ENCODE measurements at places on chromosomes 4 and X.

DNA sequence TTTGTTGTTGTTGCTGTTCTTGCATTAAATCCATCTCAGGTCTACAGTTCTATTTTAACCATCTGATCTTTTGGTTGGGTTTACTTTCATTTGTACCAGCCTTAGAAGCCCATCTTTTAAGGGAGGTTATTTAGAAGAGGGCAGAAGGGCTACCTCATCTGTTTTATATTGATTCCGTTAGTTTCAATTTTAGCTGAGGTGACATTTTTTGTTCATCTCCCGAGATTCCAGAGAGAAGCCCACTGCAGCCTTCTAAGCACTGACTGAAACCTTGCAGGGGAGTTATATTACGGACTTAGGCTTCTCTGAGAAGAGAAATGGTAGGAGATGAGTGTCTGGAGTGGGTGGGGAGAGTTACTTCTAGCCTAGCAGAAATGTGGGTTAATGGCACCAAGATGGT lies 101.8 kb downstream of the PDGFRA start:
- no peak for DNase-seq

DNA sequence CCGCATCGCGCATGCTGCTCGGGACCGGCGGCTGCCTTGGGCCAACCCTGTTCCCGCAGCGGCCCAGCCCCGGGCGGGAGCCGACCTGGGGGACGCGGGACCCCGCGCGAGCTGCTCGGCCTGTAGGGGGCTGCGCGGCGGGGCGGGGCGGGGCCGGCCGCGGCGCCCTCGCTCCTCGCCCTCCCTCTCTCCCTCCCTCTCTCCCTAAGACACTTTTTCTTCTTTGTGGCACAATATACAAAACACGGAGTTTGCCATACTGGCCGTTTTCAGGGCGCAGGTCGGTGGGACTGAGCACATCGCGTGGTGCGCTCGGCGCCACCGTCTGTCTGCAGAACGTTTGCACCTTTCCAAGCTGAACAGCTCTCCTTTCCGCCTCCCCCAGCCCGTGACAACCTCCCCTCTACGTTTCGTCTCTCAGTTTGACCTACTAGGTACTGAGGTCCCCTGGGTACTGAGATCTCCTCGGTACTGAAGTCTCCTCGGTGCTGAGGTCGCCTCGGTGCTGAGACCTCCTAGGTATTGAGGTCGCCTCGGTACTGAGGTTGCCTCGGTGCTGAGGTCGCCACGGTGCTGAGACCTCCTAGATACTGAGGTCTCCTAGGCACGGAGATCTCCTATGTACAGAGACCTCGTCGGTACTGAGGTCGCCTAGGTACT lies 261.1 kb upstream of the PLCXD1 start:
- no peak for DNase-seq

DNA sequence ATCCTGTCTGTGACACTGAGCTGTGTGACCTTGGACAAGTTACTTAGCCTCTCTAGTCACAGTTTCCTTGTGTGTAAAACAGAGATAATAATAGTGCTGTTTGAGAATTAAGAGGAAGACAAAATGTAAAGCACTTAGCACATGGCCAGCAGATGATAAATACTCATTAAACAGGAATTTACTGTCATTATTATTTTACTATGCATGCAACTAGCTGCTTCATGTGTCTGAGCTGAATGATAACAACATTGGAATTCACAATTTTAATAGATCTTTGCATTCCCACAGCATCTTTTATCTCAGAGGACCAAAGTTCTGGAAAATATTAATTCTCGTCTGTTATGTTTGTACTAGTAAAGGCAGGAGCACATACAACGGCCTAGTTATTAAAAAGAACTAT lies 79.2 kb upstream of the TET2 start:
- no peak for DNase-seq

GRCh38 chr4:78652282-78652876 lies 100.8 kb downstream of the ANXA3 start:
- no peak for DNase-seq

DNA sequence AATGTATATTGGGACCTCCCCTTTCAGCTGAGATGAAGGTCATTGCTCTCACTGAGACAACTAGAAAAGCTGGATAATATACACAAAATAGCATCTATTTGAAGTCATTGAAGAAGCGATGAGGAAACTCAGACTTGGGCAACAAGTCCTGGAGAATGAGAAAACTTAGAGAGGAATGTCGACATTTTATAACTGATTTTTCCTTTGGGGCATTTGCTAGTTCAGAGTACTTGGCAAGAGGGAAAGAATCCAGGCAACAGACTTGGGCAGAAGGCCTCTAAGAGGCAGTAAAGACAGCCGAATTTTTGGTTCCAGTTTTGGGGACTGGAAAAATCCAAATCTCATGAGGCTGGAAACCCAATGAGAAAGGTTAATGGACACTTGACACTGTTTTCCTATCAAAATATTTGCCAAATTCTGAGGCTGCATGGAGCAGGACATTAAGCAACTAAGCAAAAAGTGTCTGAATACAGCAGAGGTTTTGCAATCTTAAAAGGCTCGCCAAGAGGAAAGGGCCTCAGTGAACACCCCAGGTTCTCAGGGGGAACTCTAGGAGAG lies 21.0 kb upstream of the ANXA5 start:
- no peak for DNase-seq

GRCh38 chrX:19904778-19905367 lies 17.5 kb upstream of the SH3KBP1 start:
- peak; percentile 15 for DNase-seq

DNA sequence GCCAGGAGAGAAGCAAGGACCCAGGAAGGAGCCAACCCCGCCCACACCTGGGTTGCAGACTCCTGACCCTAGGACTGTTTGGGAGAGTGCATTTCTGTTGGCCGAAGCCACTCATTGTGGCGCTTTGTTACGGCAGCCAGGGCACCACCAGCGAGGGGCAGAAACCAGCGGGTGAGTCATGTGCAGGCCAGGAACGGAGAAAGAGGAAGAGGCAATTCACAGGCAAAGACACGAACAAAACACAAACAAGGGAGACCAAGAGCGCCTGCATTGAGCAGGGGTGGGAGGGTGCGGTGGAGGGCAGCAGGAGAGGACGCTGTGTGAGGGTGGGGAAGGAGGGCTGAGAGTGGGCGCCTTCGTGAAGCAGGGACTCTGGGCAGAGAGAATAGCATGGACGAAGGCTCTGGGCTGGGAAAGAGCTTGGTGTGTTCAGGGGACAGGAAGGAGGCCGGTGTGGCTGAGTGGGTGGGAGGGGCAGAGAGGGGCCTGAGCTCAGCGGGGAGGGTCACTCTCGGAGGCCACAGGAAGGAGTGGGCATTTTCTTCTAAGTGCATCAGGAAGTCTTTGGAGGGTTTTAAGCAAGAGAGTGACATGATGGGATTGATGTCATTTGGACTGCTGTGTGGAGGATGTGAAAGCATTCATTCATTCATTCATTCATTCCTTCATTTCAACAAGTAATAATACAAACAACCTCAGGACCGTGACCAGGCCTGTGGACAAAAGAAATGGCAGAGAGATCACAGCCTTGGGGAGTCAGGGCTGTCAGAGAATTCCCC lies 12.2 kb upstream of the WFS1 start:
- no peak for DNase-seq

DNA sequence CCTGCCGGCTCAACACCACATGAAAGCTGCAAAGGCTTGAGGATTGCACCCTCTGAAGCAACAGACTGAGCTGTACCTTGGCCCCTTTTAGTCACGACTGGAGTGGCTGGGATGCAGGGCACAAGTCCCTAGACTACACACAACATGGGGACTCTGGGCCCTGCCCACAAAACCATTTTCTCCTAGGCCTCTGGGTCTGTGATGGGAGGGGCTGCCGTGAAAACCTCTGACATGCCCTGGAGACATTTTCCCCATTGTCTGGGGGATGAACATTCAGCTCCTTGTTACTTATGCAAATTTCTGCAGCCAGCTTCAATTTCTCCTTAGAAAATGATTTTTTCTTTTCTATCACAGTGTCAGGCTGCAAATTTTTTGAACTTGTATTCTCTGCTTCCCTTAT lies 123.5 kb upstream of the SMARCAD1 start:
- DNase-seq: no peak

GRCh38 chr4:13329963-13330362 lies 154.2 kb downstream of the RAB28 start:
- DNase-seq: peak; percentile 24

GRCh38 chrX:66635360-66635759 lies 3.5 kb downstream of the EDA2R start:
- DNase-seq: no peak

- DNase-seq: no peak
These were observed 158.9 kb upstream of the MAP3K15 start for GRCh38 chrX:19674041-19674789.

- no peak for DNase-seq
These were observed 13.4 kb upstream of the ETDC start for GRCh38 chrX:135295944-135296305.

DNA sequence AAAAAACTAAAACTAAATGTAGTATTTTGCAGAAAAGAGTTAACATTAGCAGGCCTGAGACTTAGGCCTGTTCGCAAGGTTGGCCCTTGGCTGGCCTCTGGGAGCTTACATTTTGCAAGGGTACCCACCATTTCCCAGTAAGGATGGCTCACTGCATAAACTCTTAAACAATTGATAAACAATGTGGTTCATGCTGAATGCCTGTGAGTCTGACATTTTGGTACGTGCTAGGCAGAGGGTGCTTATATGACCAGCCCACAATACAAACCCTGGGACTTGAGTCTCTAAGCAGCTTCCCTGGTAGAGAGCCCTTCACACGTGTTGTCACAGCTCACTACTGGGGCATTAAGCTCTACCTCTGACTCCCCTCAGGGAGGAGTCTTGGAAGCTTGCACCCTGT lies 7.4 kb downstream of the PRPS2 start:
- no peak for DNase-seq

- DNase-seq: no peak
These were observed 694 bp downstream of the TBL1X start for GRCh38 chrX:9465380-9466123.

DNA sequence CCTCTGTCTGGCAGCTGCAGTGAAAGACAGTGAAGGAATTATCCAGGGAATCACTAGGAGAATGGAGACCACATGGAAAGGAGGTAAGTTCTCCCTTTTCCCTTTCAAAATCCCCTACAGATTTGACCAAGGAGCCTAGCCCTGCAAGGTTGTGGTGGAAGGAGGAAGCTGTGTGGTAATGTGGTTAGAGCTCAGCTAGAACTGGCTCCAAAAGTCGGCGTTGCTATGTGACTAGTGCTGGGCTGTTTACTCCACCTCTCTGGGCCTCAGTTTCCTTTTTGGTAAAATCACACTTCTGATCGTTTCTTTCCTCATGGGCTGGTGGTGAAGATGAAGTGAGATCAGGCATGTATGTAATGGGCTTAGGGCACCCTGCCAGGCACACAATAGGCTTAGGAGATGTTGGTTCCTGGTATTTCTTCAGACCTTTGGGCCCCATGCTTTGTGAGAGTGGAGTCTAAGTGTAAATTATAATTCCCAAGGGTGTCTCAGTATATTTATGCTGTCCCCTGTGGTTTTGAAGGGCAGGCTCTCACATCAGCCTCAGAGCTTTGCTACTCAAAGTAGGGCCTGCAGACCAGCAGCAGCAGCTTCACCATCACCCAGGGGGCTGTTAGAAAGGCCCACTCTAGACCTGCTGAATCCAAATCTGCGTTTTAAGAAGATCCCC lies 183.7 kb upstream of the BCOR start:
- DNase-seq: no peak

DNA sequence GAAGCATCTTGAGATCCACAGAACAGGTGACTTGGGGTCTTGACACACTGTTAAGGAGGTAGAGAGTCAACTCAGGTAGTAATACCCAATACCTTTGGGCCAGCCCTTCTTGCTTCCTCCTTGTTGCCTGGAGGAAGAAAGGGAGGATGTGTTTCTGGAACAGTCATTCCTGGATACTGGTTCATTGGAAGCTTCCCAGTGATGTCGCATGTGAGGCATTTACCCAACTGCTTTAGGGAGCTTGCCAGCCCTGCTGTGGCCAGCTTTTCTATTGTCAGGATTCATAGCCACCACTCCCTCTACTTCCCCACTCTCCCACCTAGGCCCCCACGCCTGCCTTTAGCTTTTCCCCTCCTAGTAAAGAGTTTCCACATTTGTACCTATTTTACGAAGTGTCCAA lies 310.3 kb upstream of the PRPS2 start:
- DNase-seq: no peak

- DNase-seq: no peak
These were observed 1.5 kb downstream of the BMP3 start for GRCh38 chr4:81031796-81032551.

- DNase-seq: no peak
These were observed 50.3 kb downstream of the MAML3 start for GRCh38 chr4:140103676-140104075.

GRCh38 chrX:118423558-118423957 lies 72.1 kb upstream of the DOCK11 start:
- no peak for DNase-seq

- no peak for DNase-seq
These were observed 110.2 kb downstream of the GNL3L start for GRCh38 chrX:54640103-54640690.

DNA sequence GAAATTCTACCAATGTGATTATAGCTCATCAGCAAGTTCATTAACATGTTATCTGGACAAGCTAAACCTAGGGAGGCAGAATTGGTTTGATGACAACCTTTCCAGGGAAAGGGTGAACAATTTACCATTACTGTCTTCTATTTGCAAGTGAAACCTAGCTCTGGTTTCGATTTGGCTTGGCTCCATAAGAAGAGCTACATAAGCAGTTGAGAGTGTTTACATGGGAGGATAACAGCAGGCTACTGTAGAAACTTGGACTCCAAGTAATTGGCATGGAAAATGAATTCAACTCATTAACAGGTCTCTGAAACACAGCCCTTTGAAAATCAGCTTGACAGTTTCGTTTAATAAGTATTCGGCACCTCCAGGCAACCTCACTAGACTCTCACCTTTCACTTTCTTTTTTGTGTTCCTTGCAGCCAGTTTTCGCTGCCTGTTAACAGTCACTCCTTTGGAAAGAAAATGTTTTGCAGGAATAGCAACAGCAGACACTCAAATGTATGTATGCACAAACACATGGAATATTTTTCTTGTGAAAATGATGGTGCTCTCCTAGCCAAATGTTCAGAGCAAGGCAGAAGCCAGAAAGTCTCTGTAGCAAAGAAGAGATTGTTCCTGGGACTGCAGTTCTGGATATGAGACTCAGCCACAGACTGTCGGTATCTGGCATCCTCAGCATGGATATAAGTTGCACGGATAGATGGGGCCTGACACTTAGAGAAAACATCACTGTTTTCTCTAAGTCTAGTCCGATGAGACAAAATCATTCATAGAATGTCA lies 27.5 kb downstream of the POU3F4 start:
- no peak for DNase-seq

DNA sequence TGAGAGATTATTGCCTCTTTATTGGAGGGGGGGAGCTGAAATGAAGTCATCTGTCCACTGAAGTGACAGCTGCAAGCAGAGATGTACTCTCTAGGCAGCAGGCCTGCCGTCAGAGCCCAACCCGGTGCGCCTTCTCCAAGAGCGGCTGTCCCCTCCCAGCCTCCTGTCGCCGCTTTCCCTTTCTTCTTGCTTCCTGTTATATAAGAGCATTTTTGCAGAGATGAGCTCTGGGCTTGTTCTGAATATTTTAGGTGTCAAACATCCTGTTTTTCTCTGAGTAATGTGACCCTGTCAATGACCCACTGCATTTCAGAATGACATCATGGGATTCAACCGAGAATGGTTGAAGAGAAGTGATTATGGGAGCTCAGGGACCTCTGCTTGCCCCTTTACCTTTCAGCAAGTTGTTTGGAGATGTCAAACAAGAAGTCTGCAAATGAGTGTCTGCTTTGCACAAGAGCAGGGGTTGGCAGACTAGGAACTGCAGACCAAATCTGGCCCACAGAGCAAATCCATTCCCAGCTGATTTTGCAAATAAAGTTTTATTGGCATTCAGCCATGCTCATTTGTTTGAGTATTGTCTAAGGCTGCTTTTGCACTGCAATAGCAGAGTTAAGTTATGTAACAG lies 79.9 kb downstream of the SLC9A6 start:
- DNase-seq: no peak

Measured in NCI-H1092 (cell line).